Stimulated activated CD8-positive, alpha-beta memory T cell treated with anti-CD3 and anti-CD28 coated beads, Interleukin-4, amount 100 ng/mL, for 1 hour (primary cell): ENCODE measurements at places on chromosomes 3 and 15.

GRCh38 chr3:27134171-27134796 is 234.9 kb downstream of the NEK10 start:
- peak; percentile 5 for DNase-seq

DNA sequence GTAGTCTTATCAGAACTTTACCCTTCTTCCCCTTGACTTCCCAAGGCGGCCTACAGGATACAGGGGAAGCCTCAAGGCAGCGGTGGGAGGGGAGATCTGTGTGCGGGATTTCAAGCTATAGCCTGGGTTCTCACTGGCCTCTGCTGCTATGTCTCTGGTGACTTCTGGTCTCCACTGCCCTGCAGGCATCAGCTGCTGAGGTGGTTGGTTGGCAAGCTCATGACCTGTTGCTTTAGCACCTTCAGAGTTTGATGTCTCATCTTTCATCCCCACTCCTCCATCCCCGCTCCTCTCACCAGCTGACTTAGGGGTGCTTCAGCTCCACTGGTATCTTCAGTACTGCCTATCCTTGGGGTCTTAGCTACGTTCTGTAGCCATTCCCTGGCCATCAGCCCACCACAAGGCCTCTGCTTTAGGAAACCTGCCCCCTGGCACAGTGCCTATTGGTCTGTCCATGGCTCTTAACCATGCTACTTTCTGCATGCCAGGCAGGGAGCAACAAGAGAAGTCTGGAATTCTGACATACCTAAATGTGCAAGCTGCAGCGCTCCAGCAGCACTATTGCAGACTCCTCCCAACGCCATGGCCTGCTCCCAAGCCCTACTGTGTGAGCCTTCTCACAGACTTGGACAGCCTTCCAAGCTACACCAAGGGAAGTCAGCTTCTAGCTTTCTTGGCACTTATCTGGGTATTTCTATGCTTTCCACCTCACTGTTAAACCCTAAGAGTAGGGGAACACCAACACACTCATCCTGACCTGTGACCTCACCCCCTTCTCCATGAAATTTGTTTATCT is 1.8 kb upstream of the YEATS2 start:
- DNase-seq, result no peak

GRCh38 chr3:176930942-176931341 is 266.3 kb downstream of the TBL1XR1 start:
- no peak for DNase-seq

- no peak for DNase-seq
These were observed 101.7 kb upstream of the UBP1 start for GRCh38 chr3:33541918-33542317.

DNA sequence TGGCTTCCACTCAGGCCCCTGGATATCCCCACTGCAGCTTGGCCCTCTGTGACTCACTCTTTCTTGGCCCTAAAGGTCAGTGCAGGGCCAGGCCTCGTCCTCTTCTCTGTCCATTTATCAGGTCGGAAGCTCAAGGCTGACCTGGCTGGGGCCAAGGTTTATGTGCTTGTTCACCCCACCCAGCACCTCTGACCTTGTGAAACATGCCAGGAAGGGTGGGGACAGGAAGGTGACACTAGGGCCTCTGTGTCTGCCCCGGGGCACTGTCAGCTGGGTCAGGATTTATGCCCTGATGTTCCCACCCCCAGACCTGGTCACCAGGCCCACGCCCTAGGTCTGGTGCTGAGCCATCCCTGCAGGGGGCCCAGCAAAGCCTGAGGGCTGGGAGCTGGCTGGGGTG is 103.8 kb downstream of the FBLN2 start:
- no peak for DNase-seq

GRCh38 chr3:127911421-127911931 is 3.6 kb upstream of the KBTBD12 start:
- DNase-seq, result no peak

GRCh38 chr3:164222197-164222596 is 856.1 kb downstream of the SI start:
- DNase-seq, result no peak

DNA sequence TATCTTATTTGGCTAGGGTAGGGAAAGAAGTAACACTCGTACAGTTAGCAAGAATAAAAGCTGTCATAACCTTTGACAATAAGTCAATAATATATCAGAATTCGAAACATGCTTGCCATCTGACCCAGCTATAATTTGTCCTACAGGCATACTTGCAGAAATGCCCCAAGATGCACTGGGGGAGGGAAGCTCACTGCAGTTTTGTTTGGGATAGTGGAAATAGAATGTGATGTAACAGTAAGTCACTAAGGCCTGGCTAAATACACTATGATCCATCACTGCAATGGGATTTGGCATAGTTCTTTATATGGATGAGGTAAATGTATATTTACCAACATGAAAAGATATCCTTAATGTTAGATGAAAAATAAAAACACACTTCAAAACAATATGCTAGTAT is 25.5 kb upstream of the TMOD3 start:
- no peak for DNase-seq

- DNase-seq, result no peak
These were observed 26.4 kb upstream of the ATP8B4 start for GRCh38 chr15:50145451-50145872.

DNA sequence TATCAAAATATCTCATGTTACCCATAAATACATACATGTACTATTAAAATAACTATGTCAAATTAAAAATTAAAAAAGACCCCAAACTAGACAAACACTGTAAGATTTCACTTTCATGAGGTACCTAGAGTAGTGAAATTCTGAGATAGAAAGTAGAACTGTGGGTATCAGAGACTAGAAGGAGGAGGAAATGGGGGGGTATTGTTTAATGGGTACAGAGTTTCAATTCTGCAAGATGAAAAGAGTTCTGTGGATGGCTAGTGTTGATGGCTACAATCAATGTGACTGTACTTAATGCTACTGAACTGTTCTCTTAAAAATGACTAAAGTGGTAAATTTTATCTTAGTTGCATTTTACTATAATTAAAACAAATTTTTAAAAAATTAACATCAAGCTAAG is 36.6 kb downstream of the RFX7 start:
- DNase-seq, result no peak

DNA sequence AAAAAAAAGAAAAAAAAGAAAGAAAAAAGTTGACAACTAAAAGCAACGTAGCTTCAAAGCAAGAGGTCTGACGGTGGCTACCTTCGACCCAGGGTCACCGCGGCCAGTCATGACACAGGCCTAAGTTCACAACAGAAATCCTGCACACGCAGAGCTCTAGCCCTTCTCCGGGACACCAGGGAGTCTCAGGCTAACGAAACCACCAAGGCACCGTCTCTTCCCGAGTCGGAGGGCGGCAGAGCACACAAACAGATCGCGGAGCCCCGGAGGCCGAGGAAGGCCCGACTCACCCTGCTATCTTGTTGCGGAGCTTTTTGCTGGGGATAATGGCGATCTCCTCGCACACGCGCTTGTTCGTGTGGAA is 584 bp downstream of the RPS17 start:
- no peak for DNase-seq

- DNase-seq, result no peak
These were observed 32.5 kb downstream of the NME9 start for GRCh38 chr3:138297059-138297607.

- no peak for DNase-seq
These were observed 194.1 kb upstream of the KBTBD8 start for GRCh38 chr3:66803721-66804695.

DNA sequence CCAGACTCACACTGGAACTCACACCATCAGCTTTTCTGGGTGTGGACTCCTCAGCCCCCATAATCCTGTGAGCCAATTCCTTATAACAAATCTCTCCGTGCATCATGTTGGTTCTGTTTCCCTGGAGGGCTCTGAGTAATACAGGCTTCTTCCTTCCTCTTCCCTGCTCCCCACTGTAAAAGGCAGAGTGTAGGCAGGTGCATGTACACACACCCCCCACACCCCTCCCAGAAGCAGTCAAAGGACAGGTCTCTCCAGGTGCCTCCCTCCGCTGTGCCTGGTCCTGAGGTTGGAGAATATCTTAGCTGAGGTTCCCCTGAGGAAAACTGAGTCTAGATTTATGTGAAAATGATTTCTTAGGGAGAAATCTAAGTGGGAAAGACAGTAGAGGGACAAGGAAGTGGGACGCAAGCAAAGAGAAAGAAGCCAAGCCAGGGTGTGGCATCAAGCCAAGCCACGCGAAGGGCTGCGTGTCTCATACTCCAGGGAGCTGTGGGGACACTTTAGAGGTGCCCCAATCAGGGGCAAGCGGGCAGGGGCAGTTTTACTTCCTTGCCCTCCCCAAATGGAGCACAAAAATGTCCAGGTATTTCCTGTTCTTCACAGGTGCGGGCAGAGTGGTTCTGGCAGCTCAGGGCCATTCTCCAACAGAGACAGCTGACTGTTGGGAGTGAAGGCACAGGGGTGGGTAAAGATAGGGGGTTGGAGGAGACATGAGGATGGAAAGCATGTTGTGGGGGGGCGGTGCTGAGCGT is 86.6 kb downstream of the HMG20A start:
- DNase-seq, result no peak

DNA sequence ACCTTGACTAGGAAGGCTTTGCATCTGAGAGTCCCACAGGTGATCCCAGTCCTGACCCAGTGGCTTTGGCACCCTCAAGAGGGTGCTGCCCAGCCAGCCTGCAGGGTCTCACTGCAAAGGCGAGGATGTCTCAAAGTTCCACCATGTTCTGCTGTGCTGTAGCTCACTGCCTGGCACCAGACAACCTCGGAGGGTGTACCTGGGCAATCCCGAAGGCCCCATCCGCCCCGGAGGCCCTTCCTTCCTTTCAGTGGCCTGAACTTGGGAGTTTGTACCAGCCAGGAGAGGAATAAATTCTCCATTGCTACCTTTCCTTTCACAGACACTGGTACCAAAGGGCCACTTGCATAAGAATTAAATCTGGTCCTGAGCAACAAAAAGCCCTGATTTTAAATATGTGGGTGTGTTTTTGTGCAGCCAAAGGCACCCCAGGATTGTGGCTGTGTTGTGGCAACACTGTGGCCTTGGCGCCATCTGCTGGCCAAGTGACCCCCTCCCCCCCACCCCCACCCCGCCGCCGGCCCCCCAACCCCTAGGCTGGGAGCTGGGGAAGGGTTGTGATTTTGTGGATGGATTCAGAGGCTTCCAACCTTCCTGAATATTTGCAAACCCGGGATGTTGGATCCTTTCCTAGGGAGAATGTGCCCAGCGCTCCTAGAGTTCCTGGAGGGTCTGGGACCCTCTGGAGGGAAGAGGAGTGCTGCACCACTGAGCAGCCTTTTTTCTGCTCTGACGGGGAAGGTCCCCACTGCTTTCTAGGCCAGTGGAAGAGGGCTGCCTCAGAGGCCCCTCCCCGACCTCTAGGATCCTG is 9.7 kb upstream of the PTPN23 start:
- DNase-seq, result no peak

- no peak for DNase-seq
These were observed 14.2 kb upstream of the MTMR10 start for GRCh38 chr15:31005660-31006059.

- no peak for DNase-seq
These were observed 85.8 kb downstream of the ANP32A start for GRCh38 chr15:68734881-68735280.

GRCh38 chr3:11720304-11720898 is 76.7 kb upstream of the VGLL4 start:
- DNase-seq, result no peak

DNA sequence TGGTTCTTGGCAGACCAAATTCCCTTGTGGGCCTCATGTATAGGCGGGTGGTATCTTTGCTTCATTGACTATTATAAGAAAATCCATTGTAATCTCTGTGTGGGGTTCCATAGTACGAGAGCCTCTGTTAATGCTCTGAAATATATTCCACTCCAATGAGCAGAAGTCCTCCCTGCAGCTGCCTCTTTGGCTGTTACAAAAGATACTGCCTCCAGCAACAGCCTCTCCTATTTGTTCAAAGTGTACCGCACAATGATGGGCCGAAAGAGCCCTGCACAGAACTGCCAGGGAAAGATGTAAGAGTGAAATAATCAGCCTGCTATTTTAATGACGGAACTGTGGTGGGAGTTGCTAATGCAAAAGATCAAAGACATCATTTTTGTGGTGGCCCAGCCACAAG is 48.9 kb downstream of the GRK7 start:
- no peak for DNase-seq
